Activated T-helper 1 cell treated with anti-CD3 and anti-CD28 coated beads, Interleukin-2, amount 50 U/mL, for 16 hours (primary cell): ENCODE measurements at places on chromosomes 16 and 17.

- DNase-seq = no peak
Observed at GRCh38 chr17:39270923-39271322, 45.2 kb upstream of the STAC2 start.

GRCh38 chr16:65773301-65773874 lies 593.1 kb upstream of the CDH5 start:
- no peak for DNase-seq

DNA sequence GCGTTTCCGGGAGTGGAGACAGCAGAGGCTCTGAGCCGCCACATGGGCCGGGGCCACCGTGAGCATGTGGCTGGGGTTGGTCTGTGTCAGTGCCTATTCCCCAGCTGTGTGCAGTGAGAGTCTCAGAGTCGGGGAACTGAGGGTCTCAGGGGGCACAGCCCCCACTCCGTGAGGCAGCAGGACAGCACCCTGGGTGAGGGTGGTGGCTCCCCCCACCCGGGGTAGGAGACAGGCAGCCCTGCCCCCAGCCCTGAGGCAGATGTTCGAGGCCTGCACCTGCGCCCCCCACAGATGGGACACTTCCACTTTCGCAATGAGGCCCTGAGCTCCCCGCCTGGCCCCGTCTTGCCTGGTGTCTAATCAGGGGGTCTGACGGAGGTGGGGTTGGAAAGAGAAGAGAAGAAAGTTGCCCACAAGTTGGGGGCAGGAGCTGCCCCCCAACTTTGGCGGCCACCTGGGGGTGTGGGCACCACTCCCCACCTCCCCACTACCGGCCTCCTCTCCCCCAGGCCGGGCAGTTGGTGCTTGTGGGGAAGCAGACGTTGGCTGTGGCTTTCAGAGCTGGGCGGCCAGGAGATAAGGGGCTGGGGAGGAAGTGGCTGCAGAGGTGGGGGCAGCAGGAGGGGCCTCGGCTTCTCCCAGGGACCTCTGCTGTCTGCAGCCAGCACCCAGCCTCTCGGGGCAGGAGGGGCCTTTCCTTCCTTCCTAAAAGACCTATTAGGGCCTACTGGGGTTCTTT lies 1.8 kb upstream of the CBFA2T3 start:
- DNase-seq = no peak

DNA sequence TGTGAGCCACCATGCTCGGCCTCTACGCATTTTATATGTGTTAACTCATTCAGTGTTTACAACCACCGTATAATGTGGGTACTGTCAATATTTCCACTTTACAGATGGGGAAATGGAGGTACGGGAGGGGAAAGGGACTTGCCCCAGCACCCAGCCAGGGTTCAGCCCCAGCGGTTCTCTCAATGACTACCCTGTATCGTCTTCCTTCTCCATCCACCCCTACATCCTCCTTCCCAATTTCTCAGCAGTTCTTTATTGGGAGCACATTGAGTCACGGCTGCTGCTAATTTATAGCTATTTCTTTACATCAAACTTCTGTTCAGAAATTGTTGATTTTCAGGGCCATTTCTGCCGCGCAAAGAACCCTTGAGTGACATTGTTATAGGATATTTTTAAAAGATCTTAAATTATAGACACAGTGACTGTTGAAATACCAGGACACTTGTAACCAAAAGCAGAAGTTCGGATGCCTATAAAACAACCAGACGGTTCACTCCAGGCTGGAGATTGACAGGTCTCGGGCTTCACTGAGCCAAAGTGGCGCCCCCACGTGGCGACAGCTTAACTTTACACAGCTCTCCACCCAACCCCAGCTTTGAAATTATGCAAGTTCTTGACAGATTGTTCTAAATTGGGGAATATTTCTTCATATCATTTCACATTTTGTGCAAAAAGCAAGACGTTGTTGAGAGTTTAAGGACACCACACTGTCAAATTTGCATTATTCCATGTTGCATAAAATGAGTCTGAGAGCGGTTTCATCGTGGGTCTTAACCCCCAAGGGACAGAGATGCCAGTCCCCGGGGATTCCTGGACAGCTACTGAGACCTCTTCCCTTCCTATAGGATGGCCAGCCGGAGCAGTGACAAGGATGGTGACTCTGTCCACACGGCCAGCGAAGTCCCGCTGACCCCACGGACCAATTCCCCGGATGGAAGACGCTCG lies 11.8 kb downstream of the SYT17 start:
- no peak for DNase-seq

DNA sequence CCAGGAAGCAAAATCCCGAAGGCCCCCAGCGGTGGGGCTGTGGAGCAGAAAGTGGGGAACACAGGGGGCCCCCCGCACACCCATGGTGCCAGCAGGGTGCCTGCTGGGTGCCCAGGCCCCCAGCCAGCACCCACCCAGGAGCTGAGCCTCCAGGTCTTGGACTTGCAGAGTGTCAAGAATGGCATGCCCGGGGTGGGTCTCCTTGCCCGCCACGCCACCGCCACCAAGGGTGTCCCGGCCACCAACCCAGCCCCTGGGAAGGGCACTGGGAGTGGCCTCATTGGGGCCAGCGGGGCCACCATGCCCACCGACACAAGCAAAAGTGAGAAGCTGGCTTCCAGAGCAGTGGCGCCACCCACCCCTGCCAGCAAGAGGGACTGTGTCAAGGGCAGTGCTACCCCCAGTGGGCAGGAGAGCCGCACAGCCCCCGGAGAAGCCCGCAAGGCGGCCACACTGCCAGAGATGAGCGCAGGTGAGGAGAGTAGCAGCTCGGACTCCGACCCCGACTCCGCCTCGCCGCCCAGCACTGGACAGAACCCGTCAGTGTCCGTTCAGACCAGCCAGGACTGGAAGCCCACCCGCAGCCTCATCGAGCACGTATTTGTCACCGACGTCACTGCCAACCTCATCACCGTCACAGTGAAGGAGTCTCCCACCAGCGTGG lies 6.5 kb downstream of the CBX2 start:
- no peak for DNase-seq
